ENCODE measurements at places on chromosomes 1 and 21.

- DNase-seq: no peak
Observed at GRCh38 chr1:12518931-12519692, 98.9 kb downstream of the DHRS3 start.

DNA sequence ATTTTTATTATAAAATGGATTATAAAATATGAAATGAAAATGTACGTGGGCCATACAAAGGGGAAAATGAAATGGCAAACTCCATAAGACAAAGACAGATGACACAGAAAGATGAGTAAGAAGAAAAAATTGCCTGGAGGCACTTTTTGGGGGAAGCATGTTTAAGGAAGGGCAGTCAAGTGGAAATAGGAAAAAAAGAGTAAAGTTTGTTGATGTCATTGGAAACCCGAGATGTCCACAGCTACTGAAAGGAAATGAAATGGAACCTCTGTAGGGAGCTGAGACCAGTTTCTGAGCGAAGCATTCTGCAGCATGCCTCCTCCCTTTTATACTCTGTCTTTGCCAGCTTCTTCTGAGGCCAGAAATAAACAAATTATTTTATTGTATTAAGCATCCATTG, 203.4 kb upstream of the UBE2U start:
- no peak for DNase-seq

DNA sequence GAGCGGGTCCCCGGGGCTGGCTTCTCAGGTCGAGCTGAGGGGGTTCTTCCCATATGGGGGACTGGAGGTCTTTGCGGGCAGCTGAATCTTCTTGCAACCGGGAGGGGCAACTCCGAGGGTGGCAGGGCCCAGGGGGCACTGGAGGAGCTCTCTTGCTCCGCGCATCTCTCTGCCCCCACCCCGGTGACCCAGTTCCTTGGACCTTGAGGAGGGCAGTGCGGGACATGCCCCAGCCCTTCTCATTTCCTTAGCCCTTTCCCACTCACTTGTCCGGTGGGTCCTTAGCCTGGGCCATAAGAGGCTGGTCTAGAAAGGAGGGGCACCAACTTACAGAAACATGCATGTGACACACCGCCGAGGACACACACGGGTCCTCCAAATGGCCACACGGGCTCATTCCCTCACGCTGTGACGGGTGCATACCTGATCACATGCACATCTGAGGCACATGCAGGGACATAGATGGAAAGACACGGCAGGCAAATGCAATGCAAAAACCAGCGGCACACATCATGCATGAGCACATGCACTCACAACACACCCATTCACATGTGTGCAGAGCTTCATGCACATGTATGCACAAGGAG, 630 bp downstream of the HPCA start:
- no peak for DNase-seq

DNA sequence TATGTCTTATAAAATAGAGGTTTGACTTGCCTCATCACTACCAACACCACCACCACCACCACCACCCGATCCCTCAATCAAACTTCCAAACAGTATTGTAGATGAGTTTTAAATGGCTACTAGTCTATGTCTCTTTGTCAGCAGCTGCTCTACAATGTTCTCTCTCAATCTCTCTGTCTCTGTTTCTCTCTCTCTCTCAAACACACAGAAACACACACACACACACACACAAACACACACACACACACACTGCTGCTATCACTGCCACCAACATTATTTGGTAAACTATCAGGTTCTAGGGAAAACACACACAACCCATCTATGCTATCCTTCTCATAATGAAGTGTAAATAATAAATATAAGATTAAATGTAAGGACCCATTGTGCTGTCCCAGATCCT, 2.4 kb downstream of the TNFSF4 start:
- DNase-seq: no peak

- no peak for DNase-seq
Observed at GRCh38 chr1:53559391-53559815, 100.2 kb downstream of the DMRTB1 start.

DNA sequence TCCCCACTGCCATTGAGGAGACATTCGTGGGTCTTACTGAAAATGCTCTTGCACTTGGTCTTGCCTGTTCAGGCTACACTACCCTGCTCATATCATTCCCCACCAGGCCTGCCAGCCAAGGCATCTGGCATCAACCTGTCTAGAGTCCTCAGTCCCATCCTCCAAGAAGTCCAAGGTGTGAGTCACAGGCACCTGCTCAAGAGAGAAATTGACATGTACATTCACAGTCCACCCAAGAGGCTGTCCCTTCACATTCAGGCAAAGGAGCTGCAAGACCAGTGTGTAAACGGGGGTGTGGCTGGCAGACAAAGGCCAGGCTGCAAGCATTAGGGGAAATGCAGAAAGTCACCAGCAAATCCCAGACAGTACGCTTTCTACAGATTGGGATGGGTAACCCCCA, 13.1 kb upstream of the PLA2G2C start:
- no peak for DNase-seq

DNA sequence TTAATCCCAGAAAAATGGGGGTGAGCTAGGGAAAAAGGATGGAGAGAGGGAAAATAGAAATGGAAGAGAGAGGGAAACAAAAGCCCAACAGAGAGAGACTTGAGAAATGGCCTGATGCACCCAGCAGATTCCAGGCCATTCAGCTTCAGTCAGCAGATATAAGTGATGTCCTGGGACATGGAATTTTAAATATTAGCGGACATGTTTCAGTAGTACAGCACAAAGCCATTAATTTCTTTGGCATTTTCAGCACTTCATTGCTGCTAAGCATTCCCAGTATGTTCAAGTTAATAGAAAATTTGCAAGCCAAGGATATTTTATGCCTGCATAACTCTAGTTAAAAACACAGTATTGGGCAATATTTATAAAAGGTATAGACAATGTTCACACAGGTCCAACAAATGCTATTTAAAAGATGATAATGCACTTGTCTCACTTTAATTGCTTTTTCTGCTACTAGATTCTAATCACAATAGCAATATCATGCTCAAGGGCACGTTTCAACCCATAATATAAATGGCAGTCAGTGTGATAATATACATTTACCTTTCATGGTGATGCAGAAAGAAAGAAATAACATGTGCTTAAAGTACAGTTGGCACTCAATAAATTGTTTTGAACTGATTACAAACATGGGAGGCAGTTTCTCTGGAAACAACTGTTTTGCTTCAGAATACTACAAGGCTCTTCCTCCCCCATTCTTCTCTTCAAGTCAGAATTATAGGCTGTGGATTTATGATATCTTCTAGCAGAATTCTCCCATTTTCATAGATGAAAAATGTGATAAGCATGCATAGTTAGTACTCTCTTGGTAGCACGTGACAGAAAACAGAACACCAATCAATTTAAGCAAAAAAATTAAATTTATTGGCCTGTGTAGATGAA, 108.1 kb upstream of the MAGI3 start:
- no peak for DNase-seq

DNA sequence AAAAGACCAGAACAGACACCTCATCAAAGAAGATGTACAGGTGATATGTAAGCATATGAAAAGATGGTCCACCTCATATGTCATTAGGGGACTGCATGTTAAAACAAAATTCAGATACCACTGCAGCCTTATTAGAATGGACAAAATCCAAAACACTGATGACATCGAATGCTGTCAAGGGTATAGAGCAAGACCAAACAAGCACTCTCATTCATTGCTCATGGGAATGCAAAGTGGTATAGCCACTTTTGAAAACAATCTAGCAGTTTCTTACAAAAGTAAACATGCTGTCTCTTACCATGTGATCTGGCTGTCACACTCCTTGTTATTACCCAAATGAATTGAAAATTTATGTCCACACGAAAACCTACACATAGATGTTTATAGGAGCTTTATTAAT, 426.6 kb upstream of the ESRRG start:
- DNase-seq: no peak

GRCh38 chr1:219542828-219543518, 69.9 kb downstream of the ZC3H11B start:
- no peak for DNase-seq

- DNase-seq: no peak
Observed at GRCh38 chr21:34593423-34593822, 21.5 kb downstream of the RCAN1 start.

DNA sequence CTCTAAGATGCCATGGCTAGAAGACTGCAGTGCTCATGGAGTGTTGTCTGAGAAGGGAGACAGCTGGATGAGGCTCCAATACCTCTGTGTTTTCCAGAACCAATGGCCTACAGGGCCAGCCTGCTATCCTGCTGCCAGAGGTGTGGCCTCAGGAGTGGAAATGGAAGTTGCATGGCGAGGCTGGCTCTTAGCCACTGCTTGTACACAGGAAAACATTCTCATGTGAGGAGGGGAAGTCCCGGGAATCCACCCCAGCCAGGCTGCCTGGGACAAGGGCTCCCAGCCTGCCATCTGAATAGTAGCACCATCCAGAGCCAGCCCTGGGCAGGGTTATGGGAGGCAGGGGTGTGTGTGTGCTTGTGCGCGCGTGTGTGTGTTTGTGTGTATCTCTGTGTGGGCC, 56.5 kb downstream of the SDC3 start:
- no peak for DNase-seq

DNA sequence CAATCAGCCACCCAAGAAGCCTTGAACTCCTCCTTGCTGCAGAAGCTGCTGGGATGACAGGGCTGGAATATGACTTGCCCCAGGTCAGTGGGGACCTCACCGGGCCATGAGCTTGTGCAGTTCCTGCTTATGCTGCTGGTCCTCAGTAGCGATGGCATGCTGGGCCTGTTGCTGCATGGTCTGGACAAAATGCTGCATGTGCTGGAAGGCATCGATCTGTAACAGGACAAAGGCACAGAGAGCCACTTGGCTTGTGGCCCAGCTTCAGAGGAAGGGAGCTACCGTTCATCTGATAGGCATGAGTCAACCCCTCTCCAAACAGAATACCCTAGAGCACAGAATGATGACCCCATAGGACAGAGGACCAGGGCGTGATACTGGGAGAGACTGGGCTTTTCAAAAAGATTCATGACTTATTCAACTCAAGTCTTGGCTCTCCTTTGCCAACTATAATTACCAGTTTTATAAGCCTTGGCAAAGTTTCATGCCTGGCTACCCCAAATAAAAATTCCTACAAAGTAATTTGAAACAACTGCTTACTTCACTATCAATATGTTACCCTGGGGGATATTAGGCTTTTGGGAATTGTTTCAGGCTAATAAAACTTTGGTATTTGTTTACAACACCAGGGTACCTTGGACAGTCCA, 34.7 kb upstream of the EXOSC10 start:
- no peak for DNase-seq

- no peak for DNase-seq
Observed at GRCh38 chr1:180931529-180931928, 18.8 kb downstream of the KIAA1614 start.

GRCh38 chr21:41536827-41537103, 28.8 kb upstream of the TMPRSS2 start:
- DNase-seq: no peak

GRCh38 chr1:167538657-167539056, 14.9 kb downstream of the CREG1 start:
- no peak for DNase-seq

DNA sequence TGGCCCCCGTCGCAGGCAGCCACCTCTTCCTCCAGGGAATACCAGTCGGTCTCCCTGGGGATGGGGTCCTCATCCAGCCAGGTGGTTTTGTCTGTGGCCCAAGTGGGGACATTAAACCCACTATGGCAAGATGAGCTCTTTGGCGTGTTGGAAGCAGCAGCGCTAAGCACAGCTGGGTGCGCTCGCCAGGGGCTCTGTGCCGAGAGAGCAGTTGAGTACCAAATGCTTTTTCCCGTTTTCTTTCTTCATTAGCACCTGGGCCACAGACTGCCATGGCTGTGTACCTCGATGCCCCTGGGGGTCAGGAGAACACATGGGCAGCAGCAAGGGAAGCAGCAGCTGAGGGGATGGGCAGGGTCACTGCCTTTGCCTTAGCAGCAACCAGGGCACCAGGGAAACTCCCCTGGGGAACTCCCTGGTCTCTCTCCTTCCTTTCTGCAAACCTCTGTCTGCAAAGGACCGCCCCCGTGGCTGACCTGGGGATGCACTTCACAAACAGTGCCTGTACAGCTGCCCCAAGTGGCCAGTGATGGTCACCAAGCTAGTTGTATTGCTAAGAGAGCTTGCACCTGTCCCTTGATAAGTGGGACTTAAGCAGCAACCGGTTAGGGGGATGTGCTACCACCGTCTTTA, 31.1 kb downstream of the EDARADD start:
- no peak for DNase-seq

- no peak for DNase-seq
Observed at GRCh38 chr1:179129702-179130473, 48.0 kb downstream of the TOR3A start.

GRCh38 chr1:92081031-92081430, 886 bp downstream of the BTBD8 start:
- no peak for DNase-seq

GRCh38 chr1:94823116-94823515, 3.0 kb downstream of the SLC44A3 start:
- DNase-seq: no peak

GRCh38 chr1:31798433-31799195, 17.2 kb downstream of the SPOCD1 start:
- DNase-seq: no peak

DNA sequence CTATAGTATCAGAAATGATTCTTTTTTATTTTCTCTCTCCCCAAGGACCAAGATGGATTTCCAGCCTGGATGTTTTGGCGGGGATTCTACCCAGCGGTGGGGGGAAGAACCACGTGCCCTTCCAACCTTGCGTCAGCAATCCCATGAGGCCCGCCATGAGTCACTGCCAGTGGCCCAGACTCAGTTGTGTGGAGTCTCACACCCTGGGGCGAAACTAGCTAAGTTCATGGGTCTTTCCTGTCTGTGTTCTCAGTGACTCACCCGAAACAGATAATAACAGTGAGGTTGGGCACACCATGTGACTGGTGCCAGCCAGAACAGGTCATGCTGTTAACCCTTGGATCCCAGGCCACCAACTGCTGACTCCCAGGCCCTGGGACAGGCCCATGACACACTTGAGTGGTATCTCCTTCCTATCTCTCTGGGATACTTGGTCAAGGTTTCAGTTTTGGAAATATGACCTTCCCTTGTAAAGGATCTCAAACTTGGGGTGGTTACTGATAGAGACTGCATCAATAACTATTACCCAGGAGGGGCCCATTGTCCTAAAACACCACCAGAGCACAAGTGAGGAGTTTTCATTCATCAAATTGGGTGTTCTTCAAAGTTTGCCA, 98.0 kb upstream of the DUSP10 start:
- no peak for DNase-seq

DNA sequence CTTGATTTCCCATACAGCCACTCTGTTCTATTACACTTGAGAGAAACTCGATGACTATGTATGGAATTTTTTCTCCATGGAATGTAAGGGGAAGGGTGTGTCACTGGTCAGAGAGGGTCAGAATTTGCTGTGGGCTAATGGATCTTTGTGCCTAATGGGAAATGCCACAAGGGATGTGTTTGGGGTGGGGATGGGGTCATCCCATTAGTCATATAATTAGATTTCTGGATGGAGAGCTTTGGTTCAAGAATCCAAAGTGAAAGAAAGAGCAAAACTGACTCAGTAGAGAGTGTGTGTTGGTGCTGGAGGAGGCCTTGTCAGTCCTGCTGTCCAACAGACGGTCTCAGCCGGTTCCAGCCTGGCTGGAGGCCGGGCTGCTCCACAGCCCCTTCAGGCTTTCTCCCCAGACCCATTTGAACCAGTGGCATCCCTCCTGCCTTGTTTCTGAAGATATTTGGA, 86.4 kb downstream of the LAMC2 start:
- DNase-seq: no peak

- no peak for DNase-seq
Observed at GRCh38 chr1:58539553-58539952, 7.0 kb downstream of the OMA1 start.
